RWPE1 (cell line): ENCODE measurements at places on chromosomes 5 and 9.

DNA sequence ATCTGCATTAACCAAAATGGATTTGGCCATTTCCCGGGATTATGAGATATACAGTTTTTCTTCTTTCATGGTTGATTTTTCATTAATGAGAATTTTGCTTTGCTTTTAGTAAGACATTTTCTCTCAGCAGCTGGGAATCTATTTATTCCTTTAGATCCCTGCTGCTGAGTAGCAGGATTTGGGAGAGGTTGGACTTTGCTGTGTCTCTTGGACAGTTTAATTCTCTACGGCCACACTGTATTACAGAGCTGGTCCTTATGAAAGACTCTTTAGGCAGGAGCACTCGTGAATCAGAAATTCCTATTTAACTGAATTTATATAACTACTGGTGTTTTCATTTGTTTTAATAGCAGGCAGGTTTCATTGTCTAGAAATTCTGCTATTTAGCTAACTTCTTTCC is 1.6 kb downstream of the UNC13B start:
- DNase-seq = no peak

DNA sequence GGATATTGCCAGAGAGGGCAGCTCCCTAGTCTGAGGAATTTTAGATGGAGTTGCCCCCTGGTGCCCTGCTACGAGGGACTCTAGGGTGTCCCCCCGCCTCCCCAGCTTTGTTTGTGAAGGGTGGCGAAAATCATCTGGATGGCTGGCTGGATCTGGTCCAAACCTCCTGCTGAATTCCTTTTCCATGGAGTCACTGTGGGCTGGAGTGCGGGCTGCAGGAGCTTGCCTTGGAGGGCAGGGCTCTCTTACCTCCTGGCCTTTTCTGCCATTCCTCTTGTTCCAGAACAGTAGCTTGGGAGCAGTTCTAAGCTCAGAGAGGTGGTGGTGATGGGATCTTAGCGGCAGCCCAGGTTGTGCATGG is 2.1 kb downstream of the SYNPO start:
- peak; percentile 97 for DNase-seq

- peak; percentile 67 for DNase-seq
These were observed 63.0 kb upstream of the BASP1 start for GRCh38 chr5:17154211-17154996.

DNA sequence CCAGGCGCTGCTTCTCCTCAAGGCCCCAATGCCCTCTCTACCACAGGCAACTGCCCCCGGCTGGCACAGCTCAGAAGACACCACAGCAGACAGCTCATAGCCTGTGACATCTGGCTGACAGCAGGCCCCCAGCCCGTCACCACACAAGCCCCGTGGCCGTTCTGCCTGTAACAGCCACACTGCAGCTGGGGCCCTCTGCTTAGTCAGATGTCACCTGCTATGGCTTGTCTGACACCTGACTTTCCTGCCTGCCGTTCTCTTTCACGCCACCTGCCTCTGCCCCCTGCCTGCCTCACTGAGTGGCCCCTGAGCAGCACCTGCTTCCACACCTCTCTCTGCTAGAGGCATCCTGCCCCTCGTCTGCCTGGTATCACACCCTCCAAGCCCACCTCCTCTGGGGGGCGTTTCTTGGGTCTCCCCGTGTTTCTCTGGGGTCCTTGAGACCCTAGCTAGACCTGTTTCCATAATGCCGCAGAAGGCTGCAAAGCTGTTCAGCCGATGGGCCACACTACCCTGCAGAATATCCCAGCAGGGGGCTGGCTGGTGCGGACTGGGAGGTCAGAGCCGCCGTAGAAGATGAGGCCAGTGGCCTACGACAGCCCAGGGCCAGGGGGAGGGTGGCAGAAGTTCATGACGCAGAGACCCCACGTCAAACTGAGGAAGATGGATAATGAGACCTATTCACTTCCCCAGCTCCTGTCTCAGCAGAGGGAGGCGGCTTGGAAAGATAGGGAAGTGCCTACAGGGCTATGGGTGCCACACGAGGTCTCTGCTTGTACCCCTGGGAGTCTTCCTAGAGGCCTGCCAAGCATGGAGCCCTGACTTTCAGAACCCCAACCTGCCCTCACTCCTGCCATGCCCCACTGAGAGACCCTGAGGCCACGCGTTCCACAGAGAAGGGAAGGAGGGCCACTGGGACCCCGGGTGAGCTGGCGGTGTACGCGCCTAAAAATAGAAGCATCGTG is 95.1 kb downstream of the ZNF354C start:
- no peak for DNase-seq

DNA sequence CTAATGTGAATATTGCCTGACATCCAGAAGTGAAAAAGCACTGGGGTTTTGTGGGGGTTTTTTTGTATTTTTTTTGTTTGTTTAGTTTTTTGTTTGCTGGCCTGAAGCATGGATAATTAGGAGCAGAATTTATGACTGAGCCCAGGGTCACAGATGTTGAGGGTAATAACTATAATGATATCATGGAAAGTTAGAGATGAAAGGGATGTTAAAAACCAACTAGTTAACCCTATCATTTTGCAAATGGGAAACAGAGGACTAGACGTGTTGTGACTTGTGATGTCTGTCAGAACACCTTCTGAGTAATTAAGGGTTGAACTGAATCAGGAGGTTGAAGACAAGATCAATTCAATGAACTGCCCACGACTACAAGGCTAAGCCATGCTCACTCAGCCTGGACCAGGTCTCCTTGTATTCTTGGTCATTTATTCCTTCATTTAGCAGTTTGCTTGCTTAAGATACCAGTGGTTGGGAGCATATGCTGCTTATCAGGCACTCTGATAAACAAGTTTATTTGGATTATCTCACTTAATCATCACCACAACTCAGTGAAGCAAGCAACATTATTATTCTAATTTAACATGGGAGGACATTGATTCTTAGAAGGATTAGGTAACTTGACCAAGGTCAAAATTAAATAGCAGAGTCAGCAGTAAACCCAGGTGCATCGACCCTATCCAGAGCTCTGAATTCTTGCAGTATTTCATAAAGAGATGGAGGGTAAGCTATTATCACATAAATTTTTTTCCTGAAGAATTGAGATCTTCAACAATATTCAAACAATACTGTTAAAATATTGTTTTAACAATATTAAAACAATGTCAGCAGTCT is 75.7 kb upstream of the PIK3R1 start:
- DNase-seq = peak; percentile 29

DNA sequence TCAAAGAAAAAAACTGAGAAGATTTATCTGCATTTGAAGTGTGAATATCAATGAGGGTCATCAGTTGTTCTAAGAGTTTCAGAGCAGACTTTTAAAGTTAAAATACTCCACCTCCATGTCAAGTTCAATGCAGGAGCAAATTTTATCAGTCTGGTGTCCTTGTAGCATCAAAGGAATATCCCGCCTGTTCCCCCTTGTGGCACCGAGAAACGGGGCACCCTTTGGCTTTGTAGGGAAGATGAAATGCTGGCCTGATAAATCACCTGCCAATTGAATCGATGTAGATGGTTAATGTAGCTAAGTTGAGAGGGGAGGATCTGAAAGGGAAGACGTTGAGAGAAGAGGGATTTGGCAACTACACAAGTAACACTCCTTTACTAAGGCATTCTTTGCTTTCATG is 714.5 kb downstream of the EFNA5 start:
- no peak for DNase-seq

DNA sequence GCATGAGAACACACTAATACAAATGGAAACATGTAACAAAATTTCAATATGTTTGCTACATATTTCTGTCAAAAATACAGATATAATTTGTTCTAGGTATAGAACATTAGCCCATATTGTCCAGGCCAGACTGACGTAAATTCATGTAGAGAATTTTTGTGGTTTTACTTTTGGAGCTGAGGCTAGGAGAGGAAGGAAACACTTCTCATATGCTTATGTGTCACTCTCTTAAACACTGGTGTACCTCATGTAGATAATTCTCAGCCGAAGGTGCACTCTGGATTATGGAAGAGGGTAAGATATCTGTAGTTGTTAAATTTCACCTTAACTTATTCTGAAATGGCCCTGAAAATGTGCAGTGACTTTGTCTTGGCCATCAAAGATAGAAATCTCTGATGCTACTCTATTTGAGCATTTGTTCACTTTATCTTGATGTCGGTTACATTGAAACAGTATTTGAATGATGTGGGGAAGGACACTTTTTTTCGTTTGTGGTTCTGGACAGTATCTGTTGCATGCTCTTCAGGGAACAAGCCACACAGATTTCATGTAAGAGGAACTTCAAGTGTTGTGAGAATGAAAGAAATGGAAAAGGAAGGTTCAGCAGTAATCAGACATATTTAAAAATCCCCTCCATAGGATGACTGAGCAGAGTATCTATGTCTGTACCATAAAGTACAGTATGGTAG is 202.7 kb downstream of the SPATA31D1 start:
- no peak for DNase-seq

DNA sequence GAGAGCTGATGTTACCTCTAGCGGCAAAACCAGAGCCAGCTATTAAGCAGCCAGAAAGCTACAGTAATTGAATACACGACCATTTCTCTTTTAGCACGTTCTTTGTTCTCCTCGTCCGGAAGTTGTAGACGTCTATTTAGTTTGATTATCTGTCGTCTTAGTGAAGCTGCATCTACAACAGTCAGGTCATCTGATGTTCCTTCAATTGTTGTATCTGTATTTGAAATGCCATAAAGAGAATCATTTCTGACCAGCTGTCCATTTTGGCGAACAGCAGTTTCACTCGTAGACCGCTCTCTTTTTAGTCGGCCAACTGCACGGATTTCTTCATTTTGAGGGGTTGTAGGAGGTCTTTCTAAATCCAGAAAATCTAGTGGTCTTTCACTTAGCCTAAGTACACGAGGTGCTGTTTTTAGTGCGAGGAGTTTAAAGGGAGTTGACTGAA is 12.6 kb downstream of the PDE6A start:
- no peak for DNase-seq

DNA sequence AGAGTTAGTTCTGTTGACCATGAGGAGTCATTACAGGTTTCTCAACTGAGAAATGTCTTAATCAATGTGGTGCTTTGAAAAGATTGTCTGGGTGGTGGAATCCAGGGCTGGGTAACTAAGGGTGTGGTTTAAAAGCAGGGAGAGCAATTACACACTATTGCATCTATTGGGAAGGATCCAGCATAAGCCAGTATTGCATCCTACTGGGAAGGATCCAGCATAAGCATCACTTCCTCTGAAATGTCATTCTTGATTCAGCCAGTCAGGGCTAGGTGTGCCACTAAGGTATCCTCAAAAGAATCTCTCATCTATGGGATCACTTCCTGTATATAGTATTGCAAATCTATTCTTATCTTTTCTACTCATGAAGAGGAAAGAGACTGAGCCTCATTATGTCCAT is 38.6 kb downstream of the ELOVL7 start:
- peak; percentile 31 for DNase-seq
